ENCODE measurements at places on chromosomes 7 and 10. TPM values are rescaled to one million over a fixed set of nuclear protein-coding genes. Genes with fewer than 3 reads are reported as not detected.
A peak's percentile ranks its signal among the peaks of the same experiment; 100 is the strongest.

GRCh38 chr7:76515999-76516443 is 5.7 kb downstream of the UPK3B start:
- peak; percentile 16 for DNase-seq

DNA sequence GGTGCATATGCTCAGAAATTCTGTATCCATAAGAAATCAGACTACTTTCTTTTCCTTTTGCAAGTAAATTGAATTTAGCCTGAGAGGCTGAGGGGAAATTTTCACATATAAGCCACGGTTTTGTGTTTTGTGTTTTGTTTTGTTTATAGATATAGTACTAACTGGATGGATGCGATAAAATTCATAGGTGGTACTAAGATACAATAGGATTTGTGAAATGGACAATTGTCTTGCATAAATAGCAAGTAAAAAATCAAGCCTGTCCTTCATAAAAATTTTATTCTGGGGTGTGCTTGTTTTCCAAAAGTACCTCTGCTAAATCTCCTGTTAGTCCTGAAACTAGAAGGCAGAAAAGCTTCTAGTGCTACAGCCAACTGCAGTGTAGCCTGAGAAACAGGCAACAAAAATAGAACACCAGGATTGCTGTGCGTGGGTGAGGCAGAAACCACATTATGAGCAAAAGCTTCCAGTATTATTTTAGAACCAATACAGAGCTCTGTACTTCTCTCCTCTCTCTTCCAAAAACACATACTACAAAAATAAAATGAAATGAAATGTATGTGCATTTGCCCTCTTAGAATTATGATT is 634 bp upstream of the HDAC9 start:
- DNase-seq, result peak; percentile 72

GRCh38 chr10:78716043-78716660 is 352.6 kb upstream of the ZMIZ1 start:
- DNase-seq, result no peak

GRID2IP gene
- total RNA-seq, result not detected

BMPER gene
- total RNA-seq, result 7.2 TPM

- DNase-seq, result peak; percentile 88
These were observed 18.0 kb downstream of the PURB start for GRCh38 chr7:44867073-44867995.

GRCh38 chr10:79209831-79210230 is 137.4 kb upstream of the PPIF start:
- no peak for DNase-seq

GRCh38 chr7:123621707-123622106 is 20.1 kb downstream of the ASB15 start:
- no peak for DNase-seq

- DNase-seq, result peak; percentile 75
These were observed 36.3 kb upstream of the PDK4 start for GRCh38 chr7:95632609-95633008.

GRCh38 chr10:3111621-3112163 is 44.3 kb downstream of the PFKP start:
- no peak for DNase-seq

- no peak for DNase-seq
These were observed 50.5 kb downstream of the CSGALNACT2 start for GRCh38 chr10:43188702-43189101.

DNA sequence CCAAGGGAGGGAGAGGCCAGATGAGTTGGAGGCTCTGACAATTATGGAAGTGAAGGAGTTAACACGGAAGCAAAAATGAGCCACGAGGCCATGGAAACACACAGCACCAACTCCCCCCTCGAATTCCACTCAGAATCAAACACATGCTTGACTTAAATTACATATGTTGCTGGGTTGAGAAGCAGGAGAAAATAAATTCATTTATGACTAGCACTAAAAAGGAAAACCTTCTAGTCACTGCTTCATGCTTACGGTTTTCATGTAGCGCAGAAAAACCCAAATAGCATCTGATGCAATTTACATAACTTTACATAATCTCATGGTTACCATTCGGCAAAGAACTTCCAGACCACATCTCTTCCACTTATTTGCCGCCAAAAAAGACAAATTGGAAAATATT is 51.5 kb downstream of the SFMBT2 start:
- no peak for DNase-seq

CDHR1 gene
- total RNA-seq, result not detected

DNA sequence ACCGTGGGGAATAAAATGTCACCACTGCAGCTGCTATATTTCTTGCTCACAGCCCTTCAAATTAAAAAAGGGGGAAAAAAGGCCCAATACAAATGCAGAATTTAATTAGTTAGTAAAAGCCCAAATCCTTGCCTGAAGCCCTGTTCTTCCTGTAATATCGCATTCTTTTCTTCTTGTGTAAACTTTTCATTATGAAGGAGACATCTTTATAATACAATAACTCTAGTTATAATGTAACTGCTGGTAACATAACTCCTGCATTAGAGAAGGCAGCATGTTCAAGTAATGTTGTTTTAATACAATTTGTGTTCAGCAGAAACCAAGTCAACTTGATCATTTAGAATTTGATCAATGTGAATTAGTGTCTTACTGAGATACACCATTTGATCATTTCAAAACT is 250.9 kb downstream of the CHCHD3 start:
- no peak for DNase-seq

HTR7 gene
- total RNA-seq, result 7.3 TPM

MEOX2 gene
- 1.2 TPM for total RNA-seq

ITIH5 gene
- total RNA-seq, result 7.6 TPM

DNA sequence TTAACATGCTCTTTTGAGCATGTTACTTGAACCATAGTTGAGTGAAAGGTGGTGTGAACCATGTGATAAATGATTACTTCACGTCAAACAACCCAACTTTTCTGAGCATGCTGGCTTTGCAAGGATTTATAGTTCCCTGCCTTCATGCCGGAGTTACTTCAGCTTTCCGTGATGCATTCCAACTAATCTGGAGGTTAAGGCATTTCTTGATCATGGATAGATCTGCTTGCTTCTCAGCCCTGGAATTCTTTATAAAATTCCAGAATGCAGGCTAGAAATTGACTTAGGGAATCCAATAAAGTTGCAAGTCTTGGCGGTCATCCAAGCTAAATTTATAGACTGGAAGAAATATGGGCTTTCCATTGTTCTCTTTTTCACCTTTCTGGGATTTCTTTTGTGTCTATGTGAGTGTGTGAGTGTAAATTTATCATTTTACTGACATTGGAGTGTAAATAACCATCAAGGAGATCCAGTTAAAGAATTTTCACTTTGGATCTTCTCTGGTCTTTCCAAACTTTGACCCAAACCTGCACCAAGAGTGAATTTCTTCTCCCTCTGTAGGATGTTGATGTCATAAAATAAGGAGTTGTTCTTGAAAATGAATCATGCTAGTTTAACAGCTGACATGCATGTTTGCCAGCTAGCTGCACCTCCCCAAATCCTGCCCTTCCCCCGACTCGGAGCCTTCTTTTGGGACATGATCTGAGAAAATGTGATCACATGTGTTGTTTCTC is 289.0 kb downstream of the TWIST1 start:
- no peak for DNase-seq

- DNase-seq, result no peak
These were observed 13.7 kb downstream of the ADAP1 start for GRCh38 chr7:940599-941408.

PRPS1L1 gene
- not detected for total RNA-seq

DNA sequence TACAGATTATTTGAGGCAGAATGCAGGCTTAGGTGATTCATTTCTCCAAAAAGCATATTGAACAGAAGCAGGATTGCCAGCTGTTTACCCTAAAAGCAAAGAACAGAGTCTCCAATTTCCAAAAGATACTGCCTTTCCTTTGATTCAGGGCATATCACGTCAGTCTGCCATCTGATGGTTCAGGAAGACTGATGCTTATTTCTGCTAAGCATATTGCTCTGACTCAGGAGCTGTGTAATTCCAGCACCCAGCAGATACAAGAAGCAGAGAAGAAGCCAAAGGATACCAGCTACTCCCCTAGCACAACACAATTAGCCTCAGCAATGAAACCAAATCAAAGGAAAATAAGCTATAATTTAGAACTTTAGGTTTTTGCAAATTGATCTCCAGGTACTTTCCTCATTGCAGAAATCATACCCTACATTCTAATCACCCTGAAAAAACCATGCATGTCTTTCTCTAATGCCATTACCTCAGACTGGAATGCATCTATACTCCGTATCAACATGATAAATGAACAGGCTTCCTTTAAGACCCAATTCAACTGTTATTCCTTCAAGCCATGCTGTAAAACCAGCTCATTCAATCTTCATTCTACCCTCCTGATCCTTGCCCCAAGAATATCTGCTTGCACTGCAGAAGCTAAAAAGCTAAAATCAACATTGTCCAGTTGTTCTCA is 55.1 kb downstream of the ABI1 start:
- peak; percentile 9 for DNase-seq

DNA sequence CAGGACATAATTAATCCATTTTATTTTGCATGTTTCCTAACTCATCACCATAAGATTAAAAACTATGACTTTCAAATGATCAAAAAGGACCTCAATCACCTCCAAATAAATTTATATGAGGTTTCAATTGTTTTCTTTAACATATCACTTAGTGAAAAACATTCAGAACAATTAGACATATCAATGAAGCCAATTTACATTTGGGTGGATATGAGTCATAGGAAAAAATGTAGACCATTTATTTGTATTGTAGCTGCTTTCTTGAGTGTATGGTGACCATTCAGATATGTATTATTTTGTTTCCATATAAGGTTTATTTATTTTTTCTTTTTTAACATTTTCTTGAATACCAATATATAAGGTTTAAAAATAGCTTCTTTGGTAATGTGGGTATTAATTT is 13.3 kb upstream of the EXOC6 start:
- no peak for DNase-seq

LIPN gene
- not detected for total RNA-seq

MYOZ1 gene
- not detected for total RNA-seq

CCL24 gene
- not detected for total RNA-seq

DNA sequence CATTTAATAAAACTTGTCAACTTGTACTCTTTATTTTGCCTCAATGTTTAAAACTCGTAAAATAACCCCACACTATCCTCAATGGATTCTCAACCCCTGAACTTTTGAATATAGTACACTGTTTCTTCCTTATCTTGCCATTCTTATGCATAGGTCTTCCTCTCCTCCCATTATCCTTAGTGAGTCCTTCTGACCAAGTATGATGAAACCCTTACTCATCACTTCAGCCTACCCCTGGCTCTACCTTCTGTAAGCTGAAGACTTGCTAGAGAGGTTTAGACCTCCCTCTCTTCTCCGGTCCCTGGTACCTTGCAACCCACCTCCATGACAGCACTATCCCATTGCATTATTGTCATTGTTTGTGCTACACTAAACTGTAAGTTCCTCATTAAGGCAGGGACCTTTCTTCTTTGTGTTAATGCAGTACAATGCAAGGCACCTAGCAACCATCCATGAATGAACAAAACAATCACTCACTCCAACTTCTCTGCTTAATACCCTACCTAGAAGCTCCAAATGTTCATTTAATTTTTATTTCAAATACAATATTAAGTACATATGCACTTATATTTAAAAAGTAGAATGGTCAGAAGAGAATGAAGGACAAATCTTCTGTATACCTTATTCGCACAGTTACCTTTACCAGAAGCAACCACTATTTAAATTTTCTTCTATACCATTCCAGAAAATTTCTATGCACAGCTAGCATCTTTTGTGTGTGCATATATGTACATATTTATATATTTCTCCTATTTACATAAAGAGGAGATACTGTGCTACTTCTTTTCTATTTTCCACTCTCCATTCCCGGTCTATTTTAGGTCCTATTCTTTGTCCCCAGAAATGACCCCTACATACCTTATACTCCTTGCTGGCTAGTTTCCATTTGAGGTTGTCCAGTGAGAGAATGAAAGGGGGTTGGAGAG is 77.5 kb downstream of the SLC16A9 start:
- DNase-seq, result no peak

SFTPA2 gene
- total RNA-seq, result not detected

GRCh38 chr10:117647306-117647705 is 104.8 kb downstream of the EMX2 start:
- peak; percentile 55 for DNase-seq

SPDYE16 gene
- not detected for total RNA-seq

- no peak for DNase-seq
These were observed 212.3 kb downstream of the TCERG1L start for GRCh38 chr10:131099028-131099726.

- DNase-seq, result no peak
These were observed 189.2 kb downstream of the ADARB2 start for GRCh38 chr10:1548146-1548545.

ANKRD22 gene
- not detected for total RNA-seq

RARRES2 gene
- total RNA-seq, result not detected

GRCh38 chr10:129520440-129521080 is 53.5 kb downstream of the MGMT start:
- no peak for DNase-seq

- DNase-seq, result no peak
These were observed 111.8 kb upstream of the GPR141 start for GRCh38 chr7:37571806-37572205.

CNPY1 gene
- total RNA-seq, result not detected

GRCh38 chr7:29976266-29976665 is 13.3 kb downstream of the SCRN1 start:
- DNase-seq, result no peak

- DNase-seq, result no peak
These were observed 2.0 kb downstream of the XRCC2 start for GRCh38 chr7:152673897-152674296.

OR2A5 gene
- not detected for total RNA-seq

GRCh38 chr10:18542832-18543231 is 108.6 kb downstream of the NSUN6 start:
- no peak for DNase-seq

GRCh38 chr7:142477079-142477651 is 219.3 kb upstream of the PRSS58 start:
- DNase-seq, result peak; percentile 77

SFXN3 gene
- total RNA-seq, result 115 TPM

- DNase-seq, result no peak
These were observed 1073.0 kb downstream of the XPNPEP1 start for GRCh38 chr10:108850138-108850854.

GRCh38 chr7:108181073-108181985 is 51.2 kb upstream of the LAMB4 start:
- peak; percentile 53 for DNase-seq
